ENCODE measurements at places on chromosomes 11 and 22. TPM values are rescaled to one million over a fixed set of nuclear protein-coding genes. Genes with fewer than 3 reads are reported as not detected.

DNA sequence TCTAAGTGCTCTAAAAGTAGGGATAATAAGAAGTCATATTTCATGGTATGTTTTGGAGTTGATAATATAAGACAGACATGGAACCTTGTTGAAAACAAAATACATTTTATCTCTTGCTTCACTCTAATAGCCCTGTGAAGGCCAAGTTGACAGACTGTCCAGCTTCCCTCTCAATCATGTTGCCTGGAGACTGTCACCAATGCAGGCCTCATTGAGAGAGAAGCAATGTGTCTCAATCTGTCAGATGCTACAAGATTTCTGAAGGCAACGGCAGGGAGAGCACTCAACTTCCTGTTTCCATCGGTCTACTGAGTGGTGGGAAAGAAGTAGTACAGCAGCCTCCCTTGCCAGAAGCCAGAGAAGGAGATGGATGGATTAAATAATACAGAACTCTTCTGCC, 23.6 kb upstream of the FJX1 start:
- no peak for DNase-seq

AIFM3 gene
- total RNA-seq: 2.1 TPM

MRGPRX4 gene
- total RNA-seq: not detected

GRCh38 chr11:103488031-103488461, 378.8 kb downstream of the DYNC2H1 start:
- DNase-seq: no peak

DNA sequence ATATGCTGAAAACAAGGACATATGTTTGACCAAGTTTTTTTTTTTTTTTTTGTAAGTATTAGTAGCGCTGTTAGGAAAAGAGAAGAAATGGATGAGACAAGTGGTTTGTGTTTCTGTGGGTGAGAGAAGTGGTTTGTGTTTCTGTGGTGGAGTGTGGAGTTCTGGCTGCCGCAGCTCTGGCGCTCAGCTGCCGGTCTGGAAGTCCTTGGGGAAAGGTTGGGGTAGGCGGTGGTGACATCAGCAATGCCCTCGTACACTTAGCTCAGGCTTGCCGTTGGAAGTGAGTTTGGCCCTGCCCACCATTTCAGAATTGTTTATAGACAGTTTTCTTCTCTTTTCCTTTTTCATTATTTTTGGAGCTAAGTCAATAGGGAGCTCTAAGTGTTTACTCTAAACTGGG, 116.6 kb downstream of the TBC1D22A start:
- no peak for DNase-seq

DNA sequence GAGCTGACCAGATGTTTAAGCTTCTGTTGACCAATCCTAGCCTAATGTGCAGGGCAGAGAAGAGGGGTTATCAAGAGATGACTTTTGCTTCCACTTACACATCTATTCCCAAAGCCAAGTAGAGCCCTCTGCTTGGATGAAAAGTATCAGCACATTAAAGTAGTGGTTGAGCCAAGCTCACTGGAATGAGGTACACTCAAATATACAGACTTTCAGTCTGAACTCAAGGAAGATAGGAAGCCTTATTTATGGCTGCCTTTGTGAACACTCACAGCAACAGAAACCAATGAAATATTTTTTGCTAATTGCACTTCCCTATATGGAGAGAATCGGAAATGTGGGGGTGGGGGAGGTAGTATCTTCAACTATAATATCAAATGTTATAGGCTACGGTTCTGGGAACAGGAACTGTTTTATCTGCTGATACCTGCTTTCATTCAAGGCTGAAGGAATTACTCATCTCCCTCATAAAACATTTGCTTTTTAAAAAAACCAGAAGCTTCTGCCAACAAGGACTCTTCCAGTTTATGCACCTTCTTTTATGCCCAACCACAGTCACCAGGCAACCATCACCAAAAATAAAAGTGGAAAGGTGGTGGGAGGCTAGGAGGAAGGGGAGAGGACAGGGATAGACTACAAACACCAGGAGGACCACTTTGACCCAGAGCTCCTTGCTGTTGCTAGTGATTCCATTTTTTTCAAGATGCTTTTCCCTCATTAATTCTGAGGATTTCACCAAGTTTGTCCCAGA, 91.2 kb downstream of the CLPB start:
- no peak for DNase-seq

GRCh38 chr11:830295-831117, 2.2 kb upstream of the CD151 start:
- no peak for DNase-seq

DNA sequence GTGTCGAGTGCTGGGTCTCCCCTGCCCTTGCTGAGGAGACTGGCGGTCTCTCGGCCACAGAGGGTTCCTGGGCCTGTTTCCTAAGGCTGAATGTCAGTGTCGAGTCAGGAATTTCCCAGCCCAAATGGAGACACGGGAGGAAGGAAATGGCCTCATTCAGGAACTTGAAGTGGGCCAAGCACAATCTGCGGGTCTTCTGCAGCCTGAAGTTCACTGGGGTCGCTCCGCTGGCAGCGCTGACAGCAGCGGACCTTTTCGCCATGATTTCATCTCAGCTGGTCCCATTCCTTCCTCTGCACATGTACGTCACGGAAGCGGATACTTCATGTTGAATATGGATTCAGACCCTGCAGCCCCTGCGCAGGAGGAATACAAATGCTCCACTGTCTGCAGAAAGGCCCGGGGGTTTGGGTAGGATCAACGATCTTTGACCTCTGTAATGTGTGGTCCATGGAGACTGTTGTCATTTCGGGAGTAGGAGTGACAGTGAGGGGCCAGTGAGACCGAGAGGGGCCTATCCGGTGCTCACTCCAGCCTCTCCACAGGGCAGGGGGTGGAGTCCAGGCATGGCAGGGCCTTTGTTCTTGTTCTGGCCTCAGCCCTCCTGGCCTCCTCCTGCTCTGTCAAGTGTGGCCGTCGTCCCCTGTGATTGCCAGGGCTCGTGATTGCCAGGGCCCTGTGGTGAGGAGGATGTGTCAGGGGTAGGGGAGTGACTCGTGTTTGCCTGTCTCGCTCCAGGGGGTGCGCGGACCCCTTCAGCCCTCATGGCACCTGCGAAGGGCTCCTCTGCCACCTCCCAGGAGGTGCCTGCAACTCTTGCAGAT, 402.3 kb downstream of the TBC1D22A start:
- DNase-seq: peak; percentile 73

DNA sequence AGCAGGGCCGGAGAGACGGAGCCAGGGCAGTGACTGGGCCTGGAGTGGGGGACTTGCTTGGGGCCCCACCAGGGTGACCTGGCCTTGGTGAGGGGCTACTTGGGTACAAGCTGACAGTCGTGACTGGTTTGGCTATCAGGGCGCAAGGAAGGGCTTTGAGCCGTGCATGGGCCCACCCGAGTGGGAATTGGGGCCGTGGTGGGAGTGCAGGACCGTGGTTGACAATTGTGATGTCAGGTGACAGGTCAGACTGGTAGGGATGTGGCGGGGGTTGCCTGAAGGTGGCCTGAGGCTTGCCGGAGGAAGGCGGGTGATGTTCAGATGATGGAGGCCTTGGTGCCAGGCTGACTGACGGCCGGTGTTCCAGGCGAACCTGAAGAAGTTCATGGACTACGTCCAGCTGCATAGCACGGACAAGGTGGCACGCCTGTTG, 5.6 kb downstream of the SHANK3 start:
- DNase-seq: peak; percentile 83

DNA sequence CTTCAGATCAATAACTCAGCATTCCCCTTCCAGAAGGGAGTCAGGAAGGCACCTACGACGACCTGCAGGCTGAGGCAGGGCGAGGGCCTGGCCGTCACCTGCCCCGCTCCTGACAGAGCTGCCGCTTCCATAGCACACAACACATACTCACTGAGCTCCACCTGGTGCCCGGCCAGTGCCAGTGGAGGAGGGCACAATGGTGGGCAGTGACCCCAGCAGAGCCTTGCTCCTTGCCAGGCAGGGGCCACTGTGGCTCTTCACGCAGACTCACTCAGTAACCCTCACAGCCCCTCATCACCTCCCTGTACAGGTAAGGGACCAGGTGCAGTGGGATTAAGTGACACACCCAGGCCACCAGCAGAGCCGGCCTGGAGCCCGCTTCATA, 24.6 kb downstream of the LRFN4 start:
- no peak for DNase-seq

- DNase-seq: no peak
Observed at GRCh38 chr11:119875841-119876600, 147.0 kb upstream of the NECTIN1 start.

- DNase-seq: no peak
Observed at GRCh38 chr11:46590740-46591605, 2.9 kb downstream of the AMBRA1 start.

OR51A2 gene
- total RNA-seq: not detected

ASRGL1 gene
- total RNA-seq: 22.6 TPM

GRCh38 chr11:111209543-111210355, 35.8 kb upstream of the POU2AF2 start:
- no peak for DNase-seq

SCGB1A1 gene
- total RNA-seq: not detected

CARNS1 gene
- 0.29 TPM for total RNA-seq

DNA sequence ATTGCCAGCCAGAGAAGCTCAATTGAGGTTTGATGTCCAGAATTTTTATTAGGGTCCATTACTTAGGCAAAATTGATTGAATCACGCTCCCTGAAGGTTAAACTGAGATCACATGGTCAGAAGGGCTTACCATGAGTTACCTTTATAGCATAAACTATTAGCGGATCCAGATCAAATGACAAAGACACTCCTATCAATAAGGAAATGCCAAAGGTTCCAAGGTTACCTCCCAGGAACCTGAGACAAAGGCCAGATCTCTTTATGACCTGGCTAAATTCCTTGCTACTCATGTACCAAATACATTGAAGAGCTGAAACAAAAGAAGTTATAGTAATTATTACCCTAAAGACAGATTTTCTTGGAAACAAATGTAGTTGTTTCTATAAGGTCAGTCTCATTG, 27.8 kb upstream of the ANO5 start:
- no peak for DNase-seq

C11orf97 gene
- total RNA-seq: not detected

- DNase-seq: no peak
Observed at GRCh38 chr11:80843266-80843974, 1402.6 kb upstream of the TENM4 start.

LRRC32 gene
- total RNA-seq: 136 TPM

DNA sequence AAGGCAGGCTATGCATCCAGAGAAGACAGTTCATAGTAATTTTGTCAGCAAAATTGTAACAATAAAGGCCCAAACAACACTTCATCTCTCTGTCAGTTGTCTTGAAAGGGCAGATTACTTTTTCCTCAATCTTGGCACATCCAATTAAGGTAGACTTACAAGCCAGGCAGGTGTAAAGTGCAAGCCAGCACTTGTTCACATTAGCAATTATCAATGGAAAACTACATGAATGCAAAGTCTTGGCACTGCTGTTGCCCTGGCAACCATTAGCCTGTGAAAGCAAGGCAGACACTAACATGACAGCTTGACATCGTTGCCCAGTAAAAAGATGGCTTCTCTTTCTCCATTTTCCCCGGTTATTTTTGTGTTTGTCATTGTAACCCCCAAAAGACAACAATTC, 677.2 kb upstream of the TENM4 start:
- DNase-seq: no peak

GRCh38 chr11:26847459-26847858, 125.6 kb upstream of the SLC5A12 start:
- DNase-seq: no peak

DNA sequence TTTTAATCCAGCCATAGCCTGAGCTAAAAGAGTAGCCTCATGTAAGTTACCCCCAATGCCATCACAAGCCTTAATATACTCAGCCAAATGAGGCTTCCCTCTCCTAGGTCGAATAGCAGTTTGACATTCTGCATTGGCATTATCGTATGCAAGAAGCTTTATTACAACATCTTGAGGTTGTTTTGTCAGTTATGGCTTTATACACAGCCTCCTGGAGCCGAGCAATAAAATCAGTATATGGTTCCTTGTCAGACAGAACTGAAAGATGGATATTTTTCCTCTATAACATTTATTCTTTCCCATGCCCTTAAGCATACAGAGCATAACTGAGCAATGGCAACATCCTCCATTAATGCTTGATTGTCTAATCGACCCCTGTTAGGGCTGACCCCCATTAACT, 5.4 kb upstream of the DNAJB13 start:
- no peak for DNase-seq

DNA sequence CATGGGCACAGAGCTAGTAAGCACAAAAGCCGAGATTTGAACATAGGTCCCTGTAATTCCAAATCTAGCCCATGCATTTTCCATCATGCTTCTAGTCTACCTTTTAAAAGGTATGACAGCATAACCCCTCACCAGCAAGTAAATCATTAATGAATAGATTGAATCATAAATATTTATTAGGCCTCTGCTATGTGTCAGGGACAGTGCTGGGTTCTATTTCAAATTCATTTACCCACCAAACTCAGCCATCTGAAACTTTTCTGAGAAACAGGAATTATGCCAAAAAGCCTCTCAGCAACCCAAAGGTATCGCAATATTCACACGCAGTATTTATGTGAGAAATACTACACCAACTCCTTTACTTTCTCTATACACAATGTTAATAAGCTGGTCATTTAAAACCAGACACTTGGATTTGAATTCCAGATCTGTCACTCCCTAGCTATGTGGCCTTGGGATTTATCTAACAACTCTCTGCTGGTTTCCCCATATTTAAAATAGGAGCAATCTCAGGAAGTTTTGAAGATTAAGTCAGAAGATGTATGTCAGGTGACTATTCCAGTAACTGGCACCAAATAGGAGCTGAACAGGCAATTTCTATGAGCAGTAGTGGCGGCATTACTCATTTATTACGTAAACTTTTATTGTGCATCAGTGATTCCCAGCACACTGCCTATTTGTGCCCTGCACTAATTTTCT, 191.4 kb downstream of the TENM4 start:
- DNase-seq: no peak

GRCh38 chr22:44707752-44708151, 5.7 kb downstream of the PRR5 start:
- no peak for DNase-seq

GRCh38 chr11:71163371-71163770, 89.0 kb downstream of the SHANK2 start:
- no peak for DNase-seq

GRCh38 chr22:23509571-23510302, 70.4 kb downstream of the IGLL1 start:
- no peak for DNase-seq

All from mesenteric fat pad (tissue), 1 donor.